ENCODE measurements at places on chromosomes 11 and 22.

DNA sequence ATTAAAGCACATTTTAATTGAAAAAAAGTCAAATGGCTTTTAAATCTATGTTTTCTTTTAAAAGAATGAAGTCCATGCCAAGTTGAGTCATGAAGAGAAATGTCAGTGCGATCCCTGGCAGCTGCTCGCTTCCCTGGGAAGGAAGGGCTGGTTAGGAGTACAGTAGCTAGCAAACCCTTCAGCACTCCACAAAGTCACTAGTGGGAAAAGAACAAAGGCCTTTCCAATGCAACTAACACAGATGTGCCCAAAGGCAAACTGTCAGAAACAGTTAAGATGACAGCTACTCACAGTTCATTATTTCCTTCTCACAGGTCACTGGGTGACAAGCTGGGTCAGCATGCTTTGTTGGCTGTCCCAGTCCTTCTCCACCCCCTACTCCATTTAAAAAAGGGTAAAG, 308.7 kb downstream of the DCDC1 start:
- no peak for DNase-seq

GRCh38 chr11:73396251-73396930, 20.2 kb downstream of the RELT start:
- no peak for DNase-seq

DNA sequence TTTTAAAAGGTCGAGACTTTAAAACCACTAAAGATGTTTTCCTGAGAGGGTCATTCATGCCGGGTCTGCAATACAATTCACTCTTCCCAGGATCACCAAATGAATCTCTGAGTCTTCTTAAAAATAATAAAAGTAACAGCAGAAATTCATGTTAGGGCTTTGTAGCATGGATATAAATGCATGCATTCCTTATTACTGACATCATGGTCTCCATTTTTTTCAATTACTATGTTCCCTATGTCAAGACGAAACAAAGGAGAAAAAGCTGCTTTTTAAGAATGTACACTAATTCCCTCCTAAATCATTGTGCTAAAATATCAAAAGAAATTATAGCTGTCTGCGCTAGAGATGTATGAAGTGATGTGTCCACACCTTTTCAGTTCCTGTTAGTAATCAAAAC, 789.9 kb upstream of the LRRC4C start:
- no peak for DNase-seq

- DNase-seq = no peak
Observed at GRCh38 chr11:45884596-45885185, 760 bp upstream of the MAPK8IP1 start.
